Stimulated activated CD4-positive, alpha-beta T cell treated with anti-CD3 and anti-CD28 coated beads, TNF-alpha, amount 100 ng/mL, for 48 hours (primary cell): ENCODE measurements at places on chromosomes 5 and 9.

DNA sequence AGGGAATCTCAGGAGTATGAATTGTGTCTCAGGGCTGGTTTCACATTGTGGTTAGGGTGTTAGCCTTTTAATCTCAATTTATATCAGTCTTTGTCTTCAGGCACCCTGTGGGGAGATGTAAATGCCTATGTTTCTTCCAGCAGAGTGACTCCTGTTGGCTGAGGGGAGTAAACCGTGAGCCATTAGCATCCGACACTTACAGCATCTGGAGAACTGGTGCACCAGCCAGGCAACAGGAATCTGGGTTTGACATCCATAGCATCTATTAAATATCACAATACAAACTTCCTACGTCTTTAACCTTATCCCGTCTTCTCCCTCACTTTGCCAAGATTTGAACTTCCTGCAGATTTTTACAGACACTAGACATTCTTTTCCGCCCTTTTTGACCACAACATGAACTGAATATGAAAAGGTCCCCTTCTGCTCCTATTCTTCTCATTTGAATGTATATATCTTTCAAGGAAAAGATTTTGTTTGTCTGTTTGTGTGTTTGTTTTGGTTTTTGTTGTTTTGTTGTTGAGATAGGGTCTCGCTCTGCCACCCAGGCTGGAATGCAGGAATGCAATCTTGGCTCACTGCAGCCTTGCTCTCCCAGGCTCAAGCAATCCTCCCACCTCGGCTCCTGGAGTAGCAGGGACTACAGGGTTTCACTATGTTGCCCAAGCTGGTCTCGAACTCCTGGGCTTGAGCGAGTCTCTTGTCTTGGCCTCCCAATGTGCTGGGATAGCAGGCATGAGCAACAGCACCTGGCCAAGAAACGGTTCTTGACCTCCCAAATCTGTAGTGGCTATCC lies 626.2 kb downstream of the TLR4 start:
- no peak for DNase-seq

- DNase-seq: no peak
Measured at GRCh38 chr5:53257806-53258373, 148.3 kb upstream of the MOCS2 start.

- no peak for DNase-seq
Measured at GRCh38 chr5:140146523-140146842, 20.7 kb downstream of the IGIP start.

GRCh38 chr9:36192196-36192595 lies 1.5 kb downstream of the CLTA start:
- no peak for DNase-seq

DNA sequence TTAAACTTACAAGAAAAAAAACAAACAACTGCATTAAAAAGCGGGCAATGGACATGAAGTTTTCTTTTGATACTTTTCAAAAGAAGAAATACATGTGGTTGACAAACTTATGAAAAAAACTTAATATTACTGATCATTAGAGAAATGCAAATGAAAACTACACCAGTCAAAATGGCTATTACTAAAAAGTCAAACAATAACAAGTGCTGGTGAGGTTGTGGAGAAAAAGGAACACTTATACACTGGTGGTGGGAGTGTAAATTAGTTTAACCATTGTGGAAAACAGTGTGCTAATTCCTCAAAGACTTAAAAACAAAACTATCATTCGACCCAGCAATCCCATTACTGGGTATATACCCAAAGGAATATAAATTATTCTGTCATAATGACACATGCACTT lies 311.6 kb downstream of the ISL1 start:
- no peak for DNase-seq

- DNase-seq: no peak
Measured at GRCh38 chr5:10034001-10034400, 215.7 kb downstream of the ATPSCKMT start.

- peak; percentile 98 for DNase-seq
Measured at GRCh38 chr9:136363106-136363948, at the start of gene DNLZ. Gene DNLZ, minus strand, starts transcription at chr9:136363744. Its CDS starts 30 bp downstream, at chr9:136363714.

DNA sequence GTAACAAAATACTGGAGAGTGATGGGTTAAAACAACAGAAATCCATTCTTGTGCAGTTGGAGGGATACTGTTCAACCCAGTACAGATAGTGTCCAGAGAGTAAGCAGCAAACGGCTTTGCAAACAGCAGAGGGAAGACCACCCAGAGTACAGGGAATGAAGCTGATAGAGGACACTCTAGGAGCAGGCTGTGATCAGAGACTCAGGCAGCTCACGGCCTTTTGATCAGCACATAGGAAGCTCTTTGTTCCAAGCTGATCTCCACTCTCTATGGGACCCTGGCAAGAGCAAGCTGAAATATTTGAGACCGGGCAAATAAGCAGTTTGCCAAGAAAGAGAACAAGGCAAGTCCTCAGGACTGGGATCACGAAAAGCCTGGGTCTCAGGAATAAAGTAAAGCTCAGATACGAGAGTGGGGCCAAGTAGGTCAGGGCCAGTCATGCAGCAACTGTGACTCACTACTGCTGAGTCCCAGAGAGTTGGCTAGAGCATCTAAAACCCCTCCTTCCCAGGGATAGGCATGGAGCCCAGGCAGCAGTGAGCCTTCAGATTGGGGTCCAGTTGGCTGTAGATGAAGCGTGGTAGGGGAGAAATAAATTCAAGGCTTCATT lies 52.4 kb downstream of the MELK start:
- DNase-seq: no peak

GRCh38 chr9:128340691-128341434 lies 536 bp downstream of the SLC27A4 start:
- DNase-seq: no peak

- no peak for DNase-seq
Measured at GRCh38 chr5:177142098-177142611, 8.6 kb downstream of the NSD1 start.

DNA sequence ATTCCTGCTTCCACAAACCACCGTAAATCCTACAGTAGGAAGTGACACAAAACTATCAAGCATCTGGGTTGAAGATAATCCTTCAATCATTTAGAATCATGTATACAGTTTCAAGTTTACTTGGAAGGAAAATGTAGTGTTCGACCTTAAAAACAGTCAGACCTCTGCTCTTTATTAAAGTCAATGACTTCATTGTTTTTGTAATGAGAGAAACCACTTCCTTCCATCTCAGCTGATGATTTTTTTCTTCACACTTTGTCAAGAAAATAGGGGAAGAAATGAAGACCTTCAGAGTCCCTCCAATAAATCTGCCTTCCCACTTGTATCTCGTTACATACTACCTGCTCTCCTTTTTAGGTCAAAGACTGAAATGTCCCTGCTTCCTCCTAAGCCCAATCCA lies 30.1 kb downstream of the TUSC1 start:
- no peak for DNase-seq

DNA sequence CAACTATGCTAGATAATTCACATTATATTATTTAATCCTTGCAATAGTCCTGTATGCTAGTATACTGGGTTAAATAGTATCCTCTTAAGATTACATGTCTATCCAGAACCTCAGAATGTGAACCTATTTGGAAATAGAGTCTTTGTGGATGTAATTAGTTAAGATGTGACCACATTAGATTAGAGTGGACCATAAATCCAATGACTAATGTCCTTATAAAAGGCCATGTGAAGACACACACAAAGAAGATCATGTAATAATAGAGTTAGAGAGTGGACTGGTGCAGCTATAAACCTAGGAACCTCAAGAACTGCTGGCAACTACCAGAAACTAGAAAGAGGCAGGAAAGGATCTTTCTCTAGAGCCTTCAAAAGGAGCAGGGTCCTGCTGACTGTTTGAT lies 263.6 kb upstream of the PTGER4 start:
- DNase-seq: no peak

- no peak for DNase-seq
Measured at GRCh38 chr5:37226377-37226776, 22.8 kb downstream of the CPLANE1 start.

GRCh38 chr5:137264573-137264972 lies 234.6 kb downstream of the SPOCK1 start:
- DNase-seq: no peak

GRCh38 chr9:21591221-21592062 lies 109.3 kb upstream of the IFNE start:
- DNase-seq: peak; percentile 37

DNA sequence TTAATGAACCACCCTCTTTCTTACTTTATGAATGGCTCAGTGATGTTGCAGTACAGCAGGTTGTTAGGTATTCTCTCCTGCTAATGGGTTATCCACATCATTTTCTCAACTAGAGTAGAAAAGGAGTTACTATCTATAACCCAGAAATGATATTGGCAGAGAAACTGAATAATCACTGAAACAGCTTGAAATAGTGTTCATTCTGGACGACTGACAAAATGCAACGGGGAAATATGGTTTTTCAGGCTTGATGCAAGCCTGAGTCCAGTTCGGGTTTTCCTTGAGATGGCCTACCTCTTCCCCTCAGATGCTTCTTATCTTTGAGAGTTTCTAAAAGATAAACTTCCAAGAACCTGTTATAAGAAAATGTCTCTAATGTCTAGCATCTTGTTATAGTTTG lies 187.3 kb downstream of the RAB3C start:
- no peak for DNase-seq

- DNase-seq: no peak
Measured at GRCh38 chr9:74498621-74499095, 1.5 kb downstream of the RORB start.

DNA sequence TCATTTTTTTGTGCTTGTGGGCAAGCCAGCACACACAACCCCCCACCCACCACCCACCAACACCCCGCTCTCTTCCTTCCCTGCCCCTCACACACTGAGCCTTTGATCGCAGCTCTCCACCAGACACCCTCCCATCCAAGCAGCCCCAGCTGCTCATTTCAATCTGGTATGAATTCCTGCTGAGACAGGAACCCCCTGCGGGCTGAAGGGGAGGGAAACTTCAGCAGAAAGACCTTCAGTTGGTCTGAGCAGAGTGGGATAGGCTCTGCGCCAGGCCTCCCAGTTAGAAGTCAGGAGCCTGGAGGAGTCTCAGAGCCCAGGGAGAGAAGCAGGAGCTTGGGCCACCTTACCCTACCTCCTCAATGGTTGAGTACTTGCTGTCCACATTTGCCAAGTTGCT lies 7.2 kb downstream of the PCDHGC5 start:
- DNase-seq: no peak

DNA sequence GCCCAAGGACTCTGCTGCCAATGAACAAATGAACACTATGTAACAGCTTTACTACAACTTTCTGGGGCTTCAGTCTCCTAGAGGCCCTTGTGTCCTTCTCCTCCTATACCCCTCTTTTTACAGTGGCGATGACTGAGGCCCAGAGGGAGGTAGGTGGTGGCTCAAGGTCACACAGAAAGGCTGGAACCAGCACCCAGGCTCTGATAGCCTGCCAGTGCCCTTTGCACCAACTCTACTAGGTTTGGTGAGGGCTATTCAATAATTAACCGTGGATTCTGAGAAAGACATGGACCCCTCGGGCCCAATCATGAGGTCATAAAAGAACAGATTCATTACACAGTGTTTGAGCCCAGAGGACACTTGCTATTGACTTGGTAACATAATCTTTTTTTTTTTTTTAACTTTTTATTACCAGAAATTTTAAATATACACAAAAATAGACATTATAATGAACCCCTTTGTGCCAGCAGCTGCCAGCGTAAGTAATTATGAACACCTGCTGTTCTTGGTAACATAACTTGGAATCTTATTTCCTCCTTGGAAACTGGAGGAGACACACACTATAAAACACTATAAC lies 6.1 kb upstream of the ALDH1B1 start:
- no peak for DNase-seq

- no peak for DNase-seq
Measured at GRCh38 chr5:167049771-167050567, 1241.5 kb upstream of the WWC1 start.

DNA sequence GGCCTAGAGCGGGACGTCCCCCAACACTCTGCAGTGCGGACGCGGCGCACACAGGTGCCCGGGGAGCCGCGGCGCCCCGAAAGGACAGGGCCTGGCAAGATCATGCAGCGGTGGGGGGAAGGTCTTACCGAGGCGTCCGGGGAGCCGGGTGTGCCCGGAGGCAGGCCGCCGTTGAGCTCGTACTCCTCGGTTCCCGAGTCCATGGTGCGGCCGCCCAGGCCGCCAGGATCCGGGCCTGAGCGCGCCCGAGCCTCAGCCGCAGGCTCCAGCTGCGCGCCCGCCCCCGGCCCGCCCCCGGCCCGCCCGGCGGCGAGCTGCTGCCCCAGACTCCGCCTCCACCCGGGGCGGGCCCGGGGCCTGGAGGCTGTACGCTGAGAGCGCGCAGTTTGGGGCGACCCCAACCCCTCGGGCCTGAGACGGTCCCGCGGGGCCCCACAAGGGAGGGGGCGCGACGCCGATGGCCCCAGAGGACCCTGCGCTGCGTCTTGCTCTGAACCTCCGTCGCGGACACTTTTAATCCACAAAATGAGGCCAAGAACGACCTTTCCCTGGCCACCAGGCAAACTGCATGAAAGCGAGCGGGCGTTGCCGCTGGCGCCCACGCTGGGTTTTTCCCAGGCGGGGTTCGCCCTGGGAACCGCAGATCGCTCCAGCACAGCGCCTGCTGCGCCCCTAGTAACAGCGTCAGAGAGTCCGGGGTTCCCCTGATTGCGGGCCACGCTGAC lies at the start of gene NINJ1:
NINJ1 (minus strand) TSS at position 237 of the 725 bp plus-strand sequence; CDS start at position 203, 34 bp downstream.
- DNase-seq: peak; percentile 73

DNA sequence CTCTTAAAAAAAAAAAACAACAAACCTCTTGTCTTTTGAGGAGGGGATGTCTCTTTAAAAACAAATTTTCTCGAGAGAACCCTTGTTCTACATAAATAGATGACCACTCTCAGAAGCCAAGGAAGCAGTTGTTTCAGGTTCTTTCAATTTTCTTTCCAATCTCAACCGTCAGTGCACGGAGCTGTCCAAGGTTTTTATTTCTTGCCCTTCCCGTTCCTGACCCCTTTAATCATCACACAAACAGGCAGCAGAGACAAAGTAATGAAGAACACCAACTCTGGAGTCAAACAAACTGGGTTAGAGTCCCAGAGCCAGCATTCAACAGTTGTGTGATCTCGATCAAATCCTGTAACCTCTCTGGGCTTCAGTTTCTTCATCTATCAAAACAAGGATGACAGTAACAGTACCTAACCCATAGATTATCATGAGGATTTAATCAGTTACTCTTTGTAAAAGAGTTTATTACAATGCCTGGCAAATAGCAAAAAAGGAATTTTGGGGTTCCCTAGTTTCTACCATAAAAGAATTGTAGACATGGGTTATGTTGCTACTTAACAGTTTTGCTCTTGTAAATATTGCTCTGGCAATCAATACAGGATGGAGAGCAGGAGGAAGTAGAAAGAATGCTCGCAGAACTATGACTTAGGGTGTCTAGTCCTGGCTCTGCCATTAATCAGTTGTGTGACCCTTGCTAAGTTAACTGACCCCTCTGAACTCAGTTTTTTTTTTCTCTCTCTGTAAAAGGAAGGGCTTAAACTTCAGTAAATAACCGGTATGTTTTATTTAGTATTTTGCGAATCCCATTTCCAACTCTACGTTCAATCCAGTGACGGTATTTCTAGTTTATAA lies 1.0 kb upstream of the NIM1K start:
- no peak for DNase-seq

DNA sequence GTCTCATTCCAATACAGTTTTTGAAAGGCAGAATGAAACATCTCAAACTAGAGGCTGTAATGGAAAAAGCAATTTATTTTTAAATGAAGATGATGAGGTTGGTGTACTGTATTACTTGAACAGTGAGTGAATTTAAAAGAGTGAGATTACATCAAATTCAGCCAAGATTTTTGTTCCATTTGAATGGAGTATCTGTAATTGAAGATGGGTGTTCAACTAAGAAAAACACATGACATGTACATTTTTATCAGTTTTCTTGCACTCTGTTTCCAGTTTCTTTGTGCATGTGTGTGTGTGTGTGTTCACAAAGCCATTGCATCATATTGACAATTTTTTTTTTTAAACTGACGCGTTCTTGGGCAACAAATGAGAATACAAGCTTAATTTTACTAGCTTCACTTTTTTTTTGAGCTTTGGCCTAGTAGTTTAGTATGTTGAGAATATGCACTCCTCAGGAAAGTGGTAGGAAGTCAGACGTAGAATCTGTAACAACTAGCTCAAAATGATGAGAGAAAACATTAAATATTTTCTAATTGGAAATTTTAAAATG lies 243.5 kb downstream of the MAST4 start:
- DNase-seq: no peak
